ENCODE measurements at places on chromosomes 2 and 18. TPM values are rescaled to one million over a fixed set of nuclear protein-coding genes. Genes with fewer than 3 reads are reported as not detected.

- DNase-seq = peak; percentile 50
These were observed 21.0 kb upstream of the PAX3 start for GRCh38 chr2:222319586-222320435.

DNA sequence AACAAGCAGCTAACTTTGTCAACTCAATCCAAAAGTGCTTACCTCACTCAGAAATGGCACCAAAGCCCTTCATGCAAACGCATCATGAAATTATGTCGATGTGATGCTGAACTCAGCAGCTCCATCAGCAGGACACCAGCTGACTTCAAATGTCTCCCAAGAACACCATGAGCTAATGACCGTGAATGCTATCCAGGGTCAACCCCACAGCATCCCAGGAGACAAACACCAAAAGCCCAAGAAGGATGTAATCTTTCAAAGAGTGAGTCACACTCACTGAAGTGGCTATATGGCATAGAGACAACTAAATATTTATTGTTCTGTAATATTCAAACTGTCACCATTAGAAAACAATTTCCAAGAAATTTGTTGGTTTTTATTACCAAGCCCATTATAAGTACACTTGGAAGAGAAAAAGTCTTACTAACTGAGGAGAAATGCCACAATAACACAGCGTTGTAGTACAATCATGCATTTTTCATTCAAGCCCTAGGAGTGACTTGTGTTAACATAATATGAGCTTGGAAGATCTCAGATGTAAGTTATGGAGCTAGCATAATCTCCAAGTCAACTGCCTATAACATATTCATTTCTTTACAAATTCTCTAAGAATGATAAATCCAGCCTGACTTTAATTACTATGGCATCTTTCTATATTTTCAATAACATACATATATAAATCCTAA, 165.0 kb upstream of the CCDC68 start:
- DNase-seq = no peak

DNA sequence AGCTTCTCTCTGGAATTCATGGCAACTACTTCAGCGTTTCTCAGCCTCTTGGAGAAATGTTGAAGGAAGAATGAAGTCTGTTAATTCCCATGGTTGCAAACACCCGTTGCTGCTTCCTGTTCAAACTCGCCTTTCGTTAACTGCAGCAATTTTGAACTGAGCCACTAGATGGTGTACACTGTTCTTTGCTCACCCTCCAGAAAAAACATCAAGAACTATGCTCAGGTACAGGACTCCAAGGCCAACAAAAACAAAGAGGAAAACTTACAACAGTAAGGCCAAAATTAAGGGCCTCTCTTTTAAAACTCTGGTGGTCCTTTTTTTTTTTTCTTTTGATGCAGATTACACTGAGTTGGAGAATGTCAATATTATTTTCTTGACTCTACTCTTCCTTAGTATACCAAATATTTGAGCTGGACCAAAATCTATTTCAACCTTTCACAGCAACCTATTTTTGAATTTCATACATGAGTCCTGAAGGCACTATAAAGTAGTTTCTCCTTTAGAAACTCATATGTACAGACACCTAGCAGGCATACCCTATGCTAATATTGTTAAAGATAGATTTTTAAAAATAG, 58.2 kb downstream of the KLHL14 start:
- peak; percentile 90 for DNase-seq

DNA sequence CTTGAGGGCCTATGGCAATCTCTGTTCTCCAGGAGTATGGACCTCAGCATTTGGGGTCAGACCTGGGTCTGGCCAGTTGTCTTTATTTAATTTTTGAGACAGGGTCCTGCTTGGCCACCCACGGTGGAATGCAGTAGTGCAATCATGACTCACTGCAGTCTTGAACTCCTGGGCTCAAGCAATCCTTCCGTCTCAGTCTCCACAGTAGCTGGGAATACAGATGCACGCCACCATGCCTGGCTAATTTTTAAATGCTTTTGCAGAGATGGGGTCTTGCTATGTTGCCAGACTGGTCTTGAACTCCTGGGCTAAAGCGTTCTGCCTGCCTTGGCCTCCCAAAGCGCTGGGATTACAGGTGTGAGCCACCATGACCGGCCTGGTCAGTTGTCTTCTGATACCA, 46.4 kb upstream of the INHBB start:
- DNase-seq = no peak

Gene CERKL
- not detected for total RNA-seq

DNA sequence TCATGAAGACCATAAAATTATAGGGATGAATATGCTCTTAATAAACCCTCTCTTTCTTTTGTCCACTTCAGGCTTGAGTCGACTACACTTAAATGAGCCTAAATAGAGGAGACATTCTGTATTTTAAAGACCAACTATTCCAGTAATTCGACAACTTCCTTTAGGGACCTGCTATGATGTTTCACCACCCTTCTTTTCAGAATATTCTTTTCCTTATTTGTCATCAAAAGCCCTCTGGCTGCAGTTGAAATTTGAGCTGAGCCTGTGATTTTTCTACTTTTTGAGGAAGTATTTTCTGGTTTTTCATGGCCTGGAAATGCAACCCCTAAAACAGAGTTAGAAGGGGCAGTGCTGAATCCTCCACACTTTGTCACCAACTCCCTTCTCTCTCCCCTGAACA, 287.0 kb downstream of the EPHA4 start:
- no peak for DNase-seq
